ENCODE measurements at places on chromosomes 7 and 10.

DNA sequence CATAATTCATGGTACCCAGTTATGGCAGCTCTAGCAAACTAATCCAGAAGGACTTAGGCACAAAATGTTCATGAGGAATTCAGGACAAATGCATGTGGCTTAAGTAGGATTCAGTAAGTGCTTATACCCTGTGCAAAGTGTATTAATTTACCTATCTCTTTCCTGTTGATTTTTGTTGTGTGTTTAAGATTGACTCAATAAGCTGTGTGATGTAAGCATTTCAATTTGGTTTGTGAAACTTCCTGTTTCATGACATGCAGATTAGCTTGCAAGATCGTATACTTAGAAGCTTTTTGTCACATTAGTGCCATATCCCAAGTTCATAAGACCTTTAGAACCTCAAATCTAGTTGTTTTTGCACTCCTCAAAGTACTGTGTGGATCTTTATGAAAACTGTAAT, 416.7 kb downstream of the ARL4A start:
- no peak for DNase-seq

GRCh38 chr10:102837230-102837721, at the start of gene CYP17A1:
Gene CYP17A1, minus strand, starts transcription at chr10:102837413. Its CDS starts 52 bp downstream, at chr10:102837361.
- no peak for DNase-seq

DNA sequence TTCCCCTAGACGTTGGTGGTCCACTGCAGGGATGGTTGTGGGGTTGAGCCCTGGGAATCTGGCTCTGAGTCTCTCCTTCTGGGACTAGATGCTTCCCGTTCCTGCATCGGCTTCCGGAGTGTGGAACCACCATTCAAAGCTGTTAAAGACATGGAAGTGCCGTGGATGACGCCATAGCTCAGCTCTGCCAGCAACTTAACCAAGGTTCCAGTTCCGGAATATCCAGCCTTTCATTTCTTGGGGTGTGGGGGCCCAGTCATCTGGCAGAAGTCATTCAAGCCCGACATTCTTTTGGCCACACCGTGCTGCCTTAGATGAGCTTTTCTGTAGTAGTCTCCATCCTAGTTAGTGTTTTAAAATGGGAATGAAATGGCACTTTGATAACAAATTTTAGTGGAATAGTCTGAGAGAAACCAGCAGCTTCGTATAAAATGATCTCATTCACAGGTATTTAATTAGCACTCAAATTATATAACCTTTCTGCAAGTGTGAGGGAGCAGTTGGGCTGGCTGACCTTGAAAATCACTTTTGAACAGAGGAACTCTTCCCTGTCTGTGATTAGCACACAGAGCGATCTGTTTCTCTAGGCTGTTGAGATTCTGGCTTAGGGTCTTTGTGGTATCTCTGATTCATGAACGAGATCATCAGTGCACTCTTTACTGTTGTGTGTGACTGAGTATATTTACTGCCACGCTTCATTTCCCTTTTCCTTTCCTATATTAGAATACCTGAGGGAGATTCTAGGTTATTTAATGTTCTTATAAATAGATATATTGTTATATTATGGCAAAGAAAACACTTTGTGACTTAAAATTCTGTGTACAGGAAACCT, 19.9 kb downstream of the LMTK2 start:
- no peak for DNase-seq

- peak; percentile 35 for DNase-seq
These were observed at the start of gene GIMAP6 for GRCh38 chr7:150631866-150632864. Gene GIMAP6, minus strand, starts transcription at chr7:150632385. Its CDS starts 2,243 bp downstream, at chr7:150630142.

GRCh38 chr7:45484094-45484493, 90.1 kb upstream of the ADCY1 start:
- no peak for DNase-seq

DNA sequence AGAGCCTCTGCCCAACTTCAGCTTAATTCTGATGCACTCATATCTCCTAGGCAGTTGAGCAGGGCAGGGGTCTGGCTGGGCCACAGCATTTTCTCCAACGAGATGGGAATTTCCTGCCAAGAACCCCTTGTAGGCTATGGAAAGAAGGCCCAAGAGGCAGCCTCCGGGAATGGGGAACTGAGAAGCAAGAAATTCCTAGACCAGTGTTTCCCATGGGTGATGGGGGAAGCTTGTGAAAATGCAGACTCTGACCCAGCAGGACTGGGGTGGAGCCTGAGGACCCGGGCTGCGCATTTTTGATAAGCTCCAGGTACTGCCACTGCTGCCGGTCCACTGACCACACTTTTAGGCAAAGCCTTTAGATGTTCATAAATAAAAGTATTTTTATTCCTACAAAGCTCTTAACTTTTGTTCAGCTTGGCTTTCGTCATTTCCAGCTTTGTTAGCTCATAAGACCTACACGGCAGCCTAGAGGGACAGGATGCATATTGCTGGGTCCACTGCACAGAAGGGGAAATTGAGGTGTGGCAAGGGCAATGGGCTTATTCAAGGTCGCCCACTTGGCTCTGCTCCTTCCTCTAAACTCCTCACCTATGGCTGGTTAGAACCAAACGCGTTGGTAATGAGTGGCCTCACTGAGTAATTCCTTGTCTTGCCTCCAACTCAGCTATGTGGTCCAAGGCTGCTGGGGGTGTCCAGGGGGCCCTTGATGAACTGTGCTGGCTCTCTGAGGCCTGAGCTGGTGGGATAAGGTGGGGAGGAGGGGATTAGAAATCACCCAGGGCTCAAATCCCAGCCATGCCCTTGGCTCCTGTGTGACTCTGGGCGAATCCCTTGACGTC, 29.5 kb downstream of the ZCCHC24 start:
- DNase-seq = no peak

DNA sequence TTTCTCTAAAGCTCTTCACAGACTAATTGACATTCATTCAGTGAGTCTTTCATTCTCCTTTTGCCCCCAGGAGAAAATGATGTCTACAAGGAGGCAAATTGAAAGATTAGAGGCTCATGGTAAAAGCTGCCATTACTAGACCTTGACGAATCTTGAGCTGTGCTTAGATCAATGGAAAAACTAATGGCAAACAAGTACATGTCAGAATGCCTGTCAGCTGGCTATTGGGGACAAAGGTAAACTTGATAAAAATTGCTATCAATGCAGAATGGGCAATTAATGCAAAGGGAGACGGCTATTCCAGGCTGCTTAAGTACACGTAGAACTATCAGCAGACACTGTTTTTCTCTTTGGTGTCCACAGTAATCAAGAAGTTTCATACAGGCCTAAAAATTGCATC, 3.3 kb downstream of the ASAH2 start:
- no peak for DNase-seq

DNA sequence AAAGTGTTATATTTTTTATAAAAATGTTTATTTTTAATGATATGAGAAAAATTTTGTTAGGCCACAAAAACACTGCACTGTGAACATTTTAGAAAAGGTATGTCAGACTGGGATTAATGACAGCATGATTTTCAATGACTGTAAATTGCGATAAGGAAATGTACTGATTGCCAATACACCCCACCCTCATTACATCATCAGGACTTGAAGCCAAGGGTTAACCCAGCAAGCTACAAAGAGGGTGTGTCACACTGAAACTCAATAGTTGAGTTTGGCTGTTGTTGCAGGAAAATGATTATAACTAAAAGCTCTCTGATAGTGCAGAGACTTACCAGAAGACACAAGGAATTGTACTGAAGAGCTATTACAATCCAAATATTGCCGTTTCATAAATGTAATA, 64.8 kb upstream of the CAPZA2 start:
- no peak for DNase-seq

GRCh38 chr10:7340179-7340874, 70.5 kb downstream of the SFMBT2 start:
- no peak for DNase-seq

- DNase-seq = peak; percentile 33
These were observed 95.8 kb downstream of the HIP1 start for GRCh38 chr7:75642810-75643486.

GRCh38 chr7:20958572-20958971, 171.9 kb upstream of the SP8 start:
- no peak for DNase-seq

- DNase-seq = no peak
These were observed 202.7 kb downstream of the DNAJB6 start for GRCh38 chr7:157539521-157539920.

DNA sequence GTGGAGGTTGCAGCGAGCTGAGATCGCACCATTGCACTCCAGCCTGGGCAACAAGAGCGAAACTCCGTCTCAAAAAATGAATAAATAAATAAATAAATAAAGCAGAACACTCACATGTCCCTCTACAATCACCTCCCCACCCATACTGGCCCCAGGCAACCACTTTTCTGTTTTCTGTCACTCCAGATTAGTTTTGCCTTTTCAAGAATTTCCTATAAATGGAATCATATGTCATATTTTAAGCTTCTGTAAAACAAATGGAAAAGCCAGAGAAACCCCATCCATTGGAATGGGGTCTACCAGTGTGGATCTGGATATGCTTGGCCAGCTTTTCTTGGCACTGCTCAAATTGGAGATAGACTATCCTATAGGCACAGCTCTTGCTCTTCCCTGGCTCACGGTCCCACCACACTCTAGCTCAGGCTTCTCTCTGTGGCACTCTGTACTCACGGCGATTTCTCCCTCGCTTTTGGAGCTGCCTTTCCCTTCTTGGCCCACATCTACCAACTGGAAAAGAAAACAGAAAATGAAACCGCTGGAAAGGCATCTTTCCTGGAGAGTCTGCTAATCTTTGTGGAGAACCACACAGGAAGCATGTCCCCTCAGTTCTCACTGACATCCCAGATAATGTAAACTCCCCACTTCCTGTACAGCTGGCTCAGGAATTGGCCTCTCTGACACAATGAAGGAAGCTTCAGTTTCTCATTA, 210.1 kb downstream of the JCAD start:
- no peak for DNase-seq

GRCh38 chr7:112887337-112887736, 97.1 kb upstream of the TMEM168 start:
- no peak for DNase-seq

Measured in activated effector memory CD4-positive, alpha-beta T cell treated with Interleukin-2 at 50 U/mL for 16 hours (primary cell).